Esophagus mucosa (tissue), 1 donor: ENCODE measurements at places on chromosomes 1 and 21.
A peak's percentile ranks its signal among the peaks of the same experiment; 100 is the strongest.

GRCh38 chr1:178407655-178408054, 89.1 kb downstream of the CLEC20A start:
- ATAC-seq = no peak

DNA sequence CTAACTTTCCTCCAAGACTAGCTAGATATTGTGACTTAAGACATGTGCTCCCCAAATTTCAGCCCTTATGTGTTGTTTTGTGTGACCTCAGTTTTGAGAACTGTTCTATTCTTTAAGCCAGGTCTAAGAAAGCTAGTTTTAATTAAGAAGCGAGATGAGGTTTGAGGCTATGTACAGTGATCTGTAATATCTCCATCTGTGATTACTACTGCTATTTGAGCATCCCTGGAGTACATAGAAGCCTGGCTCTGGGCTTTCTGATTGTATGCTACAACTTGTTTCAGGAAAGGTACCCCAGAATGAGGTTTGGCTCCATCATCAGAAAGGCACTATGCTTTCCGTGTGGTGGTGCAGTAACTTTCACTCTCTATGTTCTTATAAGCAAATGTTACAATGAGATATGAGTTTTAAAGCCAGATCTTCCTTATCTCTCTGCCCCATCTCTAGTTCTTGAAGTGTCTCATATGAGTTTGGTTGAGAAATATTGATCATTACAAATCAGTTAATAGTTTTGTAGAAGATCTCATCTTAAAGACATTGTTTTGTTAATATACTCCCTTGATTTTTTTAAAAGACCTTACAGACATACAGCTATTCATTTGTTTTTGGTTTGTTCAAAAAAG, 605 bp downstream of the RGS4 start:
- ATAC-seq = no peak

- ATAC-seq = no peak
These were observed 8.5 kb downstream of the OVGP1 start for GRCh38 chr1:111419037-111419436.

- no peak for ATAC-seq
These were observed 161.8 kb downstream of the CLIC6 start for GRCh38 chr21:34830386-34831170.

GRCh38 chr1:7595336-7595735, 175.8 kb upstream of the VAMP3 start:
- ATAC-seq = no peak

- ATAC-seq = peak; percentile 84
These were observed 38.0 kb downstream of the TMEM50B start for GRCh38 chr21:33441489-33442477.

DNA sequence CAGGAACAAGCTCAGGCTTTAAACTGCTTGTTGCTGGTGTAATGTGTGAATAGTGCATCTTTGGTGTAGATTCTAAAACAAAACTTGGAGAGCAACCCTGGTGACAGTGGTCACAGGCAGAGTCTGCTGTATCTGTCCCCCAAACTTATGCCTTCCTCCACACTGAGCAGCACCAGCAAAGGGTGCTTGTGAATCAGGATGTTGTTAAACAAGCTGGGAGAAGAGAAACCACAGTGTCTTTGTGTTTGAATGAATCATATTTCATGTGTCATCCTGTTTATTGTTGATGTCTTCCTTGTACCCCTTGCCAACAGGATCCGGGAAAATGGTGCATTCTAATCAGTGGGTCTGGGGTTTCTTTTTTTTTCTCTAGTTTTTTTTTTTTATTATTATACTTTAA, 91.9 kb upstream of the COG2 start:
- ATAC-seq = peak; percentile 79

DNA sequence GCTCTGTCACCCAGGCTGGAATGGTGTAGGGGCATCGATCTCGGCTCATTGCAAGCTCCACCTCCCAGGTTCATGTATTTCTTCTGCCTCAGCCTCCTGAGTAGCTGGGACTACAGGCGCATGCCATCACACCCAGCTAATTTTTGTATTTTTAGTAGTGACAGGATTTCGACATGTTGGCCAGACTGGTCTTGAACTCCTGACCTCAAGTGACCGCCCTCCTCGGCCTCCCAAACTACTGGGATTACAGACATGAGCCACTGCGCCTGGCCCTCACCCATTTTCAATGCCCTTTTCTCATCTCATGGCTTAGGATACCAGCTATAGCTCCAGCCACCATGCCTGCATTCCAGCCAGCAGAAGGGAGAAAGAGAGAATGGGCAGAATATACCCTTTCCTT, 12.9 kb upstream of the SOX13 start:
- ATAC-seq = no peak

DNA sequence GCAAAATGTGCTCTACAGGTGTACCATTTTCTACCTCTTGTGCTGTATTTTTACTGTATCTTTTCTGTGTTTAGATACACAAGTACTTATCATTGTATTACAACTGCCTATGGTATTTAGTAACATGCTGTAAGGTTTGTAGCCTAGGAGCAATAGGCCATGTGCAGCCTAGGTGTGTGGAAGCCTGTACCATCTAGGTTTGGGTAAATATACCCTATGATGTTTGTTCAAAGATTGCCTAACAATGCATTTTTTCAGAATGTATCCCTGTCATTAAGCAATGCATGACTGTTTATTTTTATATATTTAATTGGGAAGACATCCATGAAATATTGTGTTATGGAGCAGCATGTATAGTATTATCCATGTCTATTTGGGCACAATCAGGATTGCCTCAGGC, 11.0 kb downstream of the ETV3L start:
- ATAC-seq = no peak

DNA sequence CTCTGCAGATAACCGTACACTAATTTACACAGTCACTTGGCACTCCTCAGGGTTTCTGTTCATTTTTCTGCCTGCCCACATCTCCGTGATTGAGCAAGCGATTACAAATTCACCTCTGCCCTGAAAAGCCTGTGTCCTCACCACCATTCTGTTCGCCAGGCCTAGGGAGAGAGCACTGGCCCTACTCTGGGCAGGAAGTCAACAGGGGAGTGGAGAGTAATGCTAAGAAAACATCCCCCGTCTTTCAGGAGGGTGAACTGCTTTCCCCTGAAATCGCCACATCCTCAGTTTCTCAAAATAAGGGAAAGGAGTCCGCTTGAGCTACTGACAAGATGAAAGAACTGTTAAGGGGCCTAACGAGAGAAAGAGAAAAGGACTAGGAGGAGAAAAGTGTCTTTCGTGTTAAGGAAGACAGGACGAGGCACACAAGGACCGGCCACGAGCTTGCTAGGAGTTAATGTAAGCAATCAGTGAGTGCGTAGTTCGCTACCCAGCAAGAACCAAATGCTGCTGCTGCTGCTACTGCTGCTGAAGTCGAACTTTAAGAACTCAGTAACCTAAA, 632 bp downstream of the PEX19 start:
- peak; percentile 52 for ATAC-seq

DNA sequence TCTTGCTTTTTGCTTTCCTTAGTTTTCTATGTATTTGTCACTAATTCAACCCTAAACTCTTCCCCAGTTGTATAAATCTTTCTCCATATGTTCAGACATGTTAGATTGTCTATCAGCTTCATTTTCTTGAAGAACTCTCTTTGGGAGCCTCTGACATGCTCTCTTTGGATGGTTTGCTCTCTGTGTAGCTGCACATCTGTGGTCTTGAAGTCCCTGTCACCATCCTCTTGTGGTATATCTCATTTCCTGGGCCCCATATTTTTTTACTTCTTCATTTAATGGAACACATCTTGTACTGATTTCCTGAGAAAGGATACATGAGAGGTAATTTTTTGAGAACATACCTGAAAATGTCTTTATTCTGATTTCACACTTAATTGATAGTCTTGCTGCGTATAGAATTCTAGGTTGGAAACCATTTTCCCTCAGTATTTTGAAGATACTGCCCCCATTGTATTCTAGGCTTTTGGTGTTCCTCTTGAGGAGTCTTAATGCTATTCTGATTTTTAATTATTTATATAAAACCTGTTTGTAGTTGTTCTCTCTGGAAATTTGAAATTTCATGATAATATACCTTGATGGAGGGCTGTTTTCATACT, 72.6 kb downstream of the ST3GAL3 start:
- no peak for ATAC-seq

GRCh38 chr1:206715552-206716158, 30.9 kb downstream of the MAPKAPK2 start:
- no peak for ATAC-seq

DNA sequence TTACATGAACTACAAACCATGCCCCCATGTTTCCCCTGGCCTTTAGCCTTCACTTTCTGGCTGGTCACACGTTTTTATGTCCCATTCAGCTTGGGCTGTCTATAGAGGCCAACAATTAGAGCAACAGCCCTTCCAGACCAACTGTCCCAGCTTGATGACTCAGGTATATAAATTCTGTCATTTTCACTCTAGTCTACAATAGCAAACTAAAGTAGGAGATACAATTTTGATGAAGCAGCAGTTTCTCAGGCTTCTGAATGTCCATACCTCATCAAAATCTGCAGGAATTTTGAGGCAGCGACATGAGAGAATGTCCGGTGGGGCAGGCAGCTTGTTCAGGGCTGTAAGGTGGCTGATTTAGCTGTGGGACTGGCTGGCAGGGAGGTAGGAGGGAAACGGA, 45.6 kb upstream of the VAV3 start:
- ATAC-seq = no peak

DNA sequence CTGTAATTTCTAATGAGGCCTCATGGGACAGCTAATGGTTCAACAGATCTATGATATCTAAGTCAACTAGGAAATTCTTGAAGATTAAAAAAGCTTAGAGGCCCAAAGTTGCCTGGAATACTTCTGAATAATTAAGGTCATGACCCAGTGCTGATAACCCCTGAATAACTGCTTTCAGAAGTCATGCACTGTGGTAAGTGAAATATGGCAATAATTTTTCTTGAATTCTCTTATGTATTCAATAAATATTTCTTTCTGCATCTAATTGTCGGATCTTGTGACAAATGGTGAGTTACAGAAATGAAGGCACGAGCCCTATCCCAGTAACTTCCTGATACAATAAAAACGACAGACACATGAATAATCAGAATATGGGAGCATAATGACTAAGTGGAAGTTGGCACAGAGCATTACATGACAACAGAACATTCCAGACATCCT, 219.3 kb upstream of the GREM2 start:
- no peak for ATAC-seq

DNA sequence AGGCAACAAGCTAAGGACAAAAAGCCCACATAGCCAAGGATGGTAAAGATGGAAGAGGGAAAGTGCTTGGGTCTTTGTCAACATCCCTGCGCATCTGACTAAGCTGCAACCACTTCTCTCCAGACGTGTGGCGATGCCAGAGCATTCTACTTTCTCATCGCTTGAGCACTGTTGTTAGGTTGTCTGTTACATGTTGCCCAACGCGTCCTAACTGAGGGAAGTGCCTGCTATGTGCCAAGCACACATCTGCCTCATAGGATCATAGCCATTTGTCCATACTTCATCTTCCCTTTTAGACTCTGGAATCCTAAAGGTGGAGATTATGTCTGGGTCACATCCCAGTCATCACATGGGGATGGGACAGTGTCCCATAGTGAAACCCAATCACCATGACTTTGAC, 464.9 kb downstream of the MATN1 start:
- ATAC-seq = no peak

GRCh38 chr21:27104846-27105431, 138.1 kb upstream of the ADAMTS5 start:
- peak; percentile 42 for ATAC-seq

DNA sequence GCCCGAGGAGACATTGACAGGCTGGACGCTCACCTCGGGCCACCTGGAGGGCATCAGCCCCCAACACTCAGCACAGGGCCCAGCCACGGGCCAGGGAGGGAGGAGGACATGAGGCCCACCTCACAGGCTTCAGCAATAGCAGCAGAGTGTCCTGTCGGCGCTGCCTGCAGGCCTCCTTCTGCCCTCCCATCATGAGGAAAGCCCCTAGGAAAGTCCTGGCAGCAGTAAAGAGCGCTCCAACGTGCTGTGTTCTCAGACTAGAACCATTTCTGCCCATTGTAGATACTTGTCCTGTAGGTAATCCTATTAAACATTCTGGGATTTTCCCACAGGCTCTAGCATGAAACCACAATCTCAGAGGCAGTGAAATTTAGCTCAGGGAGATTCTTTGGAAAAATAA, 62.0 kb upstream of the GALNT2 start:
- ATAC-seq = no peak

DNA sequence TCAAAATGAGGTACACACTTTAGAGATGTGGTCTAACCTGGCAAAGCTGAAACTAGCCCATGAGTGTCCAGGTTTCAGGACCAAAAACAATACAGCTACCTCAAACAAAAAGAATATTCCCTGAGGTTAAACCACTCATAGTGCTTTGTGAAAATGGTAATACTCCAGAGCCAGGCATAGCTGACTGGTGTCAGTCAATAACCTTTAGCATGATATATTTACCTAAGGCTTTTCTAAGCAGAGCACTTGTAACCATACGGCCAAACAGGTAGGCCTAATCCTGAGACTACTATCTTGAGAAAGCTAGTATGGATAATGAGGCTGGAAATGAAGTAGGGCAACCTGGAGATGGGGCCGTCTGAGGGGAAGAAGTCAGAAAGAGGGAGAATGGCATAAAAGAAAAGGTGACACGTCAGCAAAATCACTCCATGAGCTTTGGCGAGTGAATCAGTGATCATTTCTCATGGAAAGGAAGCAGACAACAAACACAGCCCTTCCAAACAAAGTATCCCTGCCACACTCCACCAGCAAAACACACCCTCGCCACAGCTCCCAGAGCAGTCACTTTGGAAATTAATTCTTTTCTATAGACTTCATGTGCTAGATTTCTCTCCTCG, 1.7 kb upstream of the LRRC52 start:
- ATAC-seq = no peak

DNA sequence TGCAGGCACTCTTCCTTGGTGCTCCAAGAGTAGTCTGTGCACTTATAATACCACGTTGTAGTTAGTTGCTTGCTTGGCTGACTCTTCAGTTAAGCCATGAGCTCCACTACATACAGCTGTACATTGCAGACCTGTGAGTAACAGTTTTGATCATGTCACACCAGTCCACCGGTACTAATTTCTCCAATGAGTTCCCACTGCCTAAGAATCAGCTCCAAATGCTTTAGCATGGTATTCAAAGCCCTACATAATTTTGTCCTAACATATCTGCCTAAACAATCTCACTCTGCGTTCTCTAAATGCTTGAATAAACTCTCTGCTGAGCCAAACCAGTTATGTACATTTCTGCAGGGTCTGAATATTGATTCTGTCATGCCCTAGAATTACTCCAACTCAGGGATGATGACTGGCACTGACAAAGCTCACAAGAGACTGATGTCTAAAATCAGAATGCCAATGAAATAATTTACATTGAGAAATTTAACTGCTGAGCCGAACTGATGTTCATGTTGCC, 200.7 kb downstream of the LHX8 start:
- no peak for ATAC-seq

DNA sequence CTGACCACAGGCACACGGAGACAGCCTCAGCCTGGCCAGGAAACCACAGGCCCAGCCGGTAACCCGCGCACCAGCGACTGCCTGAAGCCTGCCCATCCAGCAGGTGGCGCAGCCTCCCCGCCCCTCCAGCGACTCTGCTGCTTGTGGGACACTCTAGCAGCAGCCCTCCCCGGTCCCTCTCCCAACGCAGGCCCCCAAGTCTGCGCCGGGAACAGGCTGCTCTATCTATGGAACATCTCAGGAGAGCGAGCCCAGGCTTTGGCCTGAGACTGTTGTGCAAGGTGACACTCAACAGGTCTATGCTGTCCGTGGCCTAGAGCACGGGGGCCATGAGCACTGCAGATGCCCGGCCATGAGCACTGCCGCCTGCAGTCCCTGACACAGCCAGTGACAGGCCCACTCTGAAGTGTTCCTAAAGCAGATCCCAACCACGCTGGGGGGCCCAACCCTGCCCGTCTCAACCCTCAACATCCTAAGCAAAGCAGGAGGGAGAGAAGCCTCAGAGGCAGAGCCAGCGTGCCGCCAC, 28.4 kb downstream of the WDR4 start:
- peak; percentile 58 for ATAC-seq

GRCh38 chr1:24364605-24364974, 45.4 kb downstream of the GRHL3 start:
- ATAC-seq = peak; percentile 53
